ENCODE measurements at places on chromosomes 5 and 9.

GRCh38 chr5:125214080-125214479, 467.6 kb upstream of the ZNF608 start:
- DNase-seq, result no peak

DNA sequence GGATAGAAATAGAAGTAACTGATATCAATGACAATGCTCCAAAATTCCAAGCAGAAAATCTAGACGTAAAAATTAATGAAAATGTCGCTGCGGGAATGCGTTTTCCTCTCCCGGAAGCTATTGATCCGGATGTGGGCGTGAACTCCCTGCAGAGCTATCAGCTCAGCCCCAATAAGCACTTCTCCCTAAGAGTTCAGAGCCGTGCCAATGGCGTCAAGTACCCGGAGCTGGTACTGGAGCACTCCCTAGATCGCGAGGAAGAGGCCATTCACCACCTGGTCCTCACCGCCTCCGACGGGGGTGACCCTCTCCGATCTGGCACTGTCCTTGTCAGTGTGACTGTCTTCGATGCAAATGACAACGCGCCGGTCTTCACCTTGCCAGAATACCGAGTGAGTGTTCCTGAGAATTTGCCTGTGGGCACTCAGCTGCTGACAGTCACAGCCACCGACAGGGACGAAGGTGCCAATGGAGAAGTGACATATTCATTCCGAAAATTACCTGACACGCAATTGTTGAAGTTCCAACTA, 818 bp downstream of the PCDHGA10 start:
- DNase-seq, result no peak

DNA sequence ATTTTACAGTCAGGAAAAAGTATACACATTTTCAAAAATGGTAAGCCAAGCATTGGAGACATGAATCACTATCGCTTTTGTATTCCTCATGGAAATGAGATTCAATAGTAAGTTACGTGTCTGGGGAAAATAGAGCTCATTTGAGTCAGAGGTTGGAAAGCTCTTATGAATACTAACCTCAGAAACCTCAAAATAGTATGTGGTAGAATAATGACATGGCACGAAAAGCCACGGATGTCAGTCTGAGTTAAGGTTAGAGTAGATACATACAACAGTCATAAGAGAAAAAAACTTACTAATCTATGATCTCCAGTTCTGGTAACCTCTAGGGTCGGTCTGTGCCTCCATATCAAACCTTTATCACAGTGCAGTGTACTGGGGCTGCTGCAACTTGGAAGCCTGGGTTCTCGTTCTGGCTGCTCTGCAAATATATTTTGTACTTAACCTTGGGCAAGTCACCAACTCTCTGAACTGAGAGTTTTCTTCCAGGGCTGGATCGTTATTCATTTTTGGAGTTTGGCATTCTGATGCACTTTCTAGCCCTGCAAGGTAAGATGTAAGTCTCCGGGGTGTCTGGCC, 31.8 kb downstream of the MAP1B start:
- DNase-seq, result peak; percentile 90

- no peak for DNase-seq
Measured at GRCh38 chr9:115980502-115980901, 173.1 kb upstream of the PAPPA start.

- DNase-seq, result no peak
Measured at GRCh38 chr9:116323571-116323970, 170.0 kb downstream of the PAPPA start.
